ENCODE measurements at places on chromosomes 5 and 9.

DNA sequence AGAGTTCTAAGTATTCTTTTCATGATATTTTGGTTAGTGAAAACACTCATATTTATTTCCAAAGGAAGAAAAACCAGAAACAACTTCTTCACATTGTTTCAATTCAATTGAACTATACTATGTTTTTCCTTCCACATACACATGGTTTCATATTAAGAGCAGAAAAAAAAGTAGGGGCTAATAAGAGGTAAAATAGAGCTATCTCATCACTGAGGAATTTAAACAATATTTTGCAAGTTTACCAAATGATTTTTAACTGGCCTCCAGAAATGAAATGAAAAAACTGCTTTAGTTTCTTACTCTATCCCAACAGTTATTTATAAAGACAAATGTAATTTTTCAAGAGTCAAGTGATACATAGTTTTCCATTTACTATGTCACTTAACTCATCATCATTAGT lies 233.5 kb downstream of the RFX3 start:
- no peak for DNase-seq

- DNase-seq = no peak
Measured at GRCh38 chr5:109739741-109740728, 50.3 kb downstream of the MAN2A1 start.

DNA sequence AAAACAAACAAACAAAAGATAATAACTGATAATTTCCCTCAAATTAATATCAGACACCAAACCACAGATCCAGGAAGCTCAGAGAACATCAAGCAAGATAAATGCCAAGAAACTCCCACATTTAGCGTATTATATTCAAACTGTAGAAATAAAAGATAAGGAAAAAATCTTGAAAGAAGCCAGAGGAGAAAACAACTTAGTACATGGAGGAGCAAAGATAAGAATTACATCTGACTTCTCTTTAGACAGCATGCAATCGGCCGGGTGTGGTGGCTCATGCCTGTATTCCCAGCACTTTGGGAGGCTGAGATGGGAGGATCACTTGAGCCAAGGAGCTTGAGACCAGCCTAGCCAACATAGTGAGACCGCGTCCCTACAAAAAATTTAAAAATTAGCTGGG lies 17.2 kb upstream of the MLANA start:
- no peak for DNase-seq

- no peak for DNase-seq
Measured at GRCh38 chr5:53191548-53192165, 82.1 kb upstream of the MOCS2 start.

- DNase-seq = no peak
Measured at GRCh38 chr5:31270396-31270795, 76.9 kb downstream of the CDH6 start.

DNA sequence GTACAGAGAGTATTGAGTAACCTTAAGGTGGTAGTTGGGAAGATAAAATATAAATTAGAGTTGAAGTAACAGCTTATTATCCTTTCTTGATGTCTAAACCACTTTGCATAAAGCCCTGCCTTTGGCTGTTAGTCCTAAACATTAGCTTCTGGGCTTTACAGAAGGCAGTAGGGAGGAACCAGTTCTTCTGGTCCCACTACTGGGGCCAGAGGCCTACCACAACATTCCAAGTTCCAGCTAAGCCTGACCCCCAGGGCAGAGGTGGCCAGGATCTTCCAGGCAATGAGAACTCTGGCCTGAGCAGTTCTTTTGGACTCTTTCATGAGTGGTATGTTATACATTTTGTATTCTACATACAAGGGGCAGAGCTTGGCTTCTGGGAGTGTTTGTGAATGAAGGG lies 26.1 kb downstream of the DNAI1 start:
- DNase-seq = no peak

DNA sequence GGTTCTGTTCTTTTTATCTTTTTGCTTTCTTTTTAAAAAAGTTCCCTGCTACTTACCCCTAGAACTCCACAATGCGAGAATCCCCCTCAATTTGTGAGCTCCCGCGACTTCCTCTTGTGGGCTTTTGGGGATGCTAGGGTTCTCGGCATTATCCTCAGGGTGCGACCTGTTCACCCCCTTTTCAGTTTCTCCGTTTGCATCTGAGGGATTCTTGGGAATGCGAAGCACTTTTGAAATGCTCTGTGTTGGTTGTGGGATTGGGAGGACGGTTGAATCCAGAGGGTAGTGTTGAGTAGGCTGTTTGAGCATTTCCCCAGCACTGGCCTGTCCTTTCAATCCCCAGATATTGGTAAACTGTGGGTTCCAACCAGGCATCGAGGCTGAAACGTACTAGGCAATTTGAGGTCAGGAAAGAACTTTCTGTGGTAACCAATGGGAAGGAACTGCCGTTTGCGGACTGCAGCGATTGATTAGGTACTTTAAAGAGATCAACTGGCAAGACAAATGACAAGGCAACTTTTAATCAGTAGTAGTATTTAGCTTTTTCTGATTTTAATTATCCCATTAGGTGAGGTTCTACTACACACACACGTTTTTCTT lies 415 bp downstream of the XRCC4 start:
- peak; percentile 24 for DNase-seq

- DNase-seq = no peak
Measured at GRCh38 chr9:126783949-126784348, 20.9 kb upstream of the ZBTB43 start.

GRCh38 chr5:114859438-114859735 lies 310.3 kb downstream of the TRIM36 start:
- DNase-seq = no peak

GRCh38 chr5:75243100-75243499 lies 6.4 kb upstream of the ANKRD31 start:
- DNase-seq = no peak

DNA sequence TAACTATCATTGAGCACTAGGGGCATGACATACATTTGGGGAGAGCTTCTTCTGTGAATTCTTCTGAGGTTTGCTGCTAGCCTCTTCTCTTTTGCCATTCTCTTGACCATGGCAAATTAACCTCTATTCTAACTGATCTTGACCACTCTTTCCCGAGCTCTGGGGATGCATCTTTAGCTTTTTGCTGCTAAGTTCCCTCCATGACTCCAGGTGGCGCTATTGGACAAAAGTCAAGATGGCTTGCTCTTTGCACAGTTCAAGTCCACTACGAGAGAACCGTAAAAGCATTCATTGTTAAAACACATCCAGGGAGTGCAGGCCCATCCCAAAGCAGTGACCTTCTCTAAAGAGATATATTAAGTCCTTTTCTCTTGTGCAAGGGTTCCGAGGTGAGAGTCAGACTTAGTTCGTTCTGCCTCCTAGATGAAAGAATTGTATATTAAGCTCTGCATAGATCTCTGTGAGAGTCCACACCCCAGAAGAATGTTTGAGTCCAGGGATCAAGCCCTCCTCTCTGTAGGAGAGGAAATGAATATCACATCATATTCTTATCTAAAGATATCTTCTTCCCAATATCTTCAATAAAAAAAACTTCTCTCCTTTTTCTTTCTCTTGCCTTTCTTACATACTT lies 1152.9 kb upstream of the CDH6 start:
- DNase-seq = peak; percentile 57

DNA sequence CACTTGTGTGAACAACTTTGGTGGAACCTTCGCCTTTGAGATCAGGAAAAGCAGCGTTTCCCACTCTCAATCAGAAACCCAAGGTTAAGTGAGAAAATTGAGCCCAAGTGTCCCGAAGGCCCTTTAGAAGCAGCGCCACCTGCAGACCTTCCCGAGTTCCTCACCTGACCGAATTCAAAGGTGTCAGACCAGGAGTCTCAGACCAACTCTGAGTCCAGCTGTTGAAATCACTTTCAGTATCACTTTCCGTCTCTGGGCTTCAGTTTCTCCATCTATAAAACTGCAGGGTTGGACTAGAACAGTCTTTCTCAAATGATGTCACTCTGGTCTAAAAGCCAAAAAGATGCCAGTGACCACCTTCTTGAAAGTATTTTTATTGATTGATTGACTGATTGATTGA lies 31.7 kb upstream of the GRHPR start:
- peak; percentile 92 for DNase-seq

GRCh38 chr9:113941056-113941455 lies 64.9 kb downstream of the ZNF618 start:
- no peak for DNase-seq

DNA sequence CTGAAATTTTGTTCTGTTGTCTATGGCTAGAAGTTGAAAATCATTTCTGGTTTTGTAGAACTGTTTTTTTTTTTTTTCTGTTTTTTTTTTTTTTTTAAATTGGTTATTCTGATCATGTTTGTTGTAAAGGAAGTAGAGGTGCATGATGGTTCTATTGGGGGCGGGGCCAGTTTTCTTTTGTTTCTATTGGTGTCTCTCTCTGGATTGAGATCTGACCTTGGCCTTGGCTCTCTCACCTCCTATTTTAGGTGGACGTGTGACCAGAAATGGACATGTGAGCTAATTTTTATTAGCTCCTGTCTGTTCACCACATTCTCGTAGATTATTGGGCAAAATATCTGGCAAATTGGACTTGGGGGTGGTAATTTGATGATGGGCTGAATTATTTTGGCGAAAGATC lies 3.2 kb downstream of the ZNF618 start:
- DNase-seq = no peak

- DNase-seq = no peak
Measured at GRCh38 chr5:178125253-178125906, 5.4 kb upstream of the RMND5B start.

DNA sequence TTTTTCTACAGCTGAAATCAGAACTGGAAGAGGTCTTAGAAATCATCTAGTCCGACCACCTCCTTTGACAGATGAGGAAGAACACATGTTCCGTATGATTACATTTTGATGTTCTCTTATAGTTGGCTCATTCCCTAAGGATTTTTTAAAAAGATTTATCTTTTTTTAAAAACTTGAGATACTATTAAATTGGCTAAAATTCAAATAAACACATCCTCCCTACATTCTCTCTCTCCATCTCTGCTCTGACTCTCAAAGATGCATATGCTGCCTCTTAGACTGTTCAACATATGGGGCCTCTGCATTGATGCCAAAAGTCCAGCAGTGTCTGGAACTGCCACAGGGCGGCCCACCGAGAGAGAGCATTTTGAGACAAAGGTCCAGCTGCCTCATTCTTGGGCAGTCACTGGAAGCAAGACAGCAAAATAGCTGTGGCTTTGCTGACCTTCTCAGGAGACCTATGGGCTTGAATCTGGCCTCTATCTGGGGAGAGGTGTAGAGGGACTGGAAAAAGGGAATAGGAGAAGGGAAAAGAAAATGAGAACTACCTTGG lies 12.8 kb upstream of the TSSK1B start:
- no peak for DNase-seq

DNA sequence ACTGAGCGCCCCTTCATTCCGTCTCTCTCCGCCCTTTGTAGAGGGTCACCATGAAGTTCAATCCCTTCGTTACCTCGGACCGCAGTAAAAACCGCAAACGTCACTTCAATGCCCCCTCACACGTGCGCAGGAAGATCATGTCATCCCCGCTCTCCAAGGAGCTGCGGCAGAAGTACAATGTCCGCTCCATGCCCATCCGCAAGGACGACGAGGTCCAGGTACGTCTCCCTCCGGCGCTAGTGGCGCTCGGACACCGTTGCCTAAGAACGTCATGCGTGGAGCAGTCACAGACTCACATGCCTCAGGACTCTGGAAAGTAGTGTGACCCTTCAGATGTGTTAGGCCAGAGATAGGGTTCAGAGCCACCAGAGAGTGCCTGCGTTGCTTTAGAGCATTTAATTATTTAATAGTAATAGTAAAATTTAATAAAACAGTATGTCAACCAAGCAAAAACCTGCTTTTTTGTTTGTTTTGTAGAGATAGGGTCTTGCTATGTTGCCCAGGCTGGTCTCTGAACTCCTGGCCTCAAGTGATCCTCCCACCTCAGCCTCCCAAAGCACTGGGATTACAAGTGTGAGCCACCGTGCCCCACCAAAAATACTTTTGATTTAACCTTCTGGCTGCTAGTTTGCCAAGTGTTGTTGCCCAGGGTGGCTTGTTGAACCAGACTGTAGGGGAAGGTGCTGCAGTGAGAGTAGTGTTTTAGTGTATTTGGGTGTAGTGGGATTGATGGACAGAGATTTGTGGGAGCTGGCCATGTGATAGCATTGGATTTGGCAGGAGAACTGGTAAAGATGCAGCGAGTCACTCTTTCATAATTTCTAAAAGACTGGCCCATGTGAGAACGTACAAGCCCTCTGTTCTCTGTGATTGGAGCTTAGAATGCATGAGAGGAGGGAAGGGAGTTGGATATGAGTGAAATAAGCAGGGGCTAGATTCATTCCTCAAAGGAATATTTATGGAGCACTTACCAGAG lies 888 bp downstream of the RPL26L1 start:
- DNase-seq = no peak
